ENCODE measurements at places on chromosomes 5 and 9.

GRCh38 chr9:97480749-97481148, 20.7 kb upstream of the TMOD1 start:
- DNase-seq, result no peak

GRCh38 chr5:42301349-42301748, 121.9 kb upstream of the GHR start:
- DNase-seq, result no peak

DNA sequence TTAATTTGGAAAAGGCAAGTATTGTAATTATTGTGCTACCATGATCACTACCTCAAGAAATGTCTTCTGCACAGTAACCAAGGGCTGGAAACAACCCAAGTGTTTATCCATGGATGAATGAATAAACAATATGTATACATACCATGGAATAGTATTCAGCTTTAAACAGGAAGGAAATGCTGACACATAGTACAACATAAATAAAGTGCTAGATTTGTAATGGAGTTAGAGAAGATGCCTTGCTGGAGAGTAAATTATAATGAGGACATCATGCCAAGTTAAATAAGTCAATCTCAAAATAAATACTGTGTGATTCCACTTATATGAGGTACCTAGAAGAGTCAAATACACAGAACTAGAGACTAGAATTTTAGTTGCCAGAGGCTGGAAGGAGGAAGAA, 160.0 kb downstream of the CCDC192 start:
- DNase-seq, result no peak

DNA sequence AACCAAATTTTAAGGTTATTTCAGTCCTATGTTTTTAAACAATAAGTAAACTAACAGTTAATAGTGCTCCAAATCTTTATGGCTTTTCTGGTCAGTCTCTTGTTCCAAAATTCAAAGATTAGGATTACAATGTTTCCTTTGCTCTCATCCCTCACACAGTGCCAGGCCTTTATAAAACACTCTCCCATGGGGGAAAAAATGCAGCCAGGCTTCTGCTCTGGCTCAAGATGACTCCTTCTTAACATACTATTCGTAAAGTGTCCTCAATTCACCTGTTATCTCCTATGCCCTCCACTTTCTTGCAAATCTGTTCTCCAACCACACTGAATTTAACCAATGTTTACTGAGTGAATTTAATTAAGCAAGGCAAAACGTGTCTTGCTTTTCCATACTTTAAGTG, 1.4 kb downstream of the CEP120 start:
- peak; percentile 5 for DNase-seq

- no peak for DNase-seq
These were observed 386.9 kb upstream of the SMC2 start for GRCh38 chr9:103707181-103707580.

- peak; percentile 39 for DNase-seq
These were observed 29.0 kb downstream of the SARDH start for GRCh38 chr9:133709015-133709611.

- DNase-seq, result no peak
These were observed 525.6 kb downstream of the CETN3 start for GRCh38 chr5:89883967-89884366.

DNA sequence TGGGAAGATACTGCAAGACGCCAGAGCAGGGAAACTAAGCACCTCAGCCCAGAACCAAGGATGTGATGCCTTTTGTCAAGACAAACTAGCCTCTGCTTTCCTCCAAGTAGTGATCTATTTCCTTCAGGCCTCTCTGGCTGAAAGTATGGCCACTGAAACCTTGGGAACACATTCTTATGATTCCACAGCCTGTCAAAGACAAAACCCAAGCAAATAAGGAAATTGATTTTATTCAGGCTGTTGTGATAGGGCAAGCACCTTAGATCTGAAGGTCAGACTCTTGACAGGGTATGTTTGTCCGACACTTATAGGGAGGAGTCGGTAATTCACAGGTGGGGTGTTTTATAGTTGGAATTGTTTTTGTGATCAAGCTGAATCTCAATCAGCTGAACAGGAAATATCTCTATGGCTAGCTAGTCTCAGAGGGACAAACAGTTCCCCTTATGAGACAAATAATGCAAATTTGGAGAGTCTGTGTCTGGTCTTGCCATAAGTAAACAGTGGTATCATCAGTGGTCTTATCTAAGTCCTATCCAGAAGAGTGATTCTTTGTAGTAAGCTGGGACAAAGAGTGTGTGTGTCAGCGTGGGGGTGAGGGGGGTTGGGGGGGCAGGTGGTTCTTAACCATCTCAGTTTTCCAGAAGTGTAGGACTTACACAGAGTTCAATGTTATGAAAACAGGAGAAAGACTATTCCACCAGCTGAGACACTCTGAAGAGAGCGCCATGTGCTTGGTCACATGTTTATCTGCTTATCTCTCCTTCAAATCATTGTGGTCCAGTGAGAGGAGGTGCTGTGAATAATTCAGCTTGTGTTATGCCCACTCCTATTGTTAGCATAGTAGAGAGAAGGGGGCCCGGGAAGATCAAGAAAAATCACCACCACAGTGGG, 6.7 kb upstream of the ZCCHC10 start:
- no peak for DNase-seq

DNA sequence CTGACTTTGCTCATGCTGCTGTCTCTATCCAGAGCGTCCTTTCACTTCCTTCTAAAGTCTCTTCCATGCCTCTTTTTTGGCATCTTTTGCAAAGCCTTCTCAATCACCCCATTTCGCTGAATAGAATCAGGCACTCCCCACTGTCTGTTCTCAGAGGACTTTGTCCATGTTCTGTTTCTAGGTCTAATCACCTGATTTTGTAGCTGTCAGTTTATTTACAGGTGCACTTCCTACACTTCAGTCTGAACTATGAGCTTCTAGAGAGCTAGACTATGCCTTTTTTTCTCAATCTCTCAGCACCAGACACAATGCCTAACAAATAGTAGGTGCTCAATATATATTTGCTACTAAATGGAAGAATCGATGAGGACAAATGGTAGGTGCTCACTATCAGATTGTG, 29.9 kb downstream of the TLR4 start:
- no peak for DNase-seq

DNA sequence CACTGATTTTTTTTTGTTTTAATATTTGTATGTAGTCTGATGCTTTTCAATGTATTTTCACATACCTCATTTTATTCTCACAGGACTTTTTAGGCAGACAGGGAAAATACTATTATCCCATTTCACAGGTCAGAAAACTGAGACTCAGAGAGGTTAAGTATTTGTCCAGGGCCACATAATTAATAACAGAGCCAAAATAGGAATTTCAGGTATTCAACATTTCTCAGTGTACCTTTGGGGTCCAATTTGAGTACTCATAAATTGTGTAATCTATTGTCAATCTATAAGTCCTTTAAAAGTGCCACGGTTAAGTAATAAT, 120.7 kb upstream of the GRHPR start:
- DNase-seq, result no peak

DNA sequence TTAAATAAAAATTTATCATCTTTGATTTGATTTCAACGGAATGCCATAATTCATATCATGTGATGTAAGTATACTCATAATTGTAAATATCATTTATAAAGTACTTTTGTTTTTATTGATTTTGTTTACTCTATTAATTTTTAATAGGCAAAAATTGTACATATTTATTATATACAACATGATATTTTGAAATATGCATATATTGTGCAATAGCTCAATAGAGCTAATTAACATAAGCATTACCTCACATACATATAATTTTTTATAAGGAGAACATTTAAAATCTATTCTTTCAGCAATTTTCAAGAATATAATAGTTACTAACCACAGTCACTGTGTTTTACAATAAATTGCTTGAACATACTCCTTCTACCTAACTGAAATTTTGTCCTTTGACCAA, 25.0 kb upstream of the CCNH start:
- DNase-seq, result no peak

DNA sequence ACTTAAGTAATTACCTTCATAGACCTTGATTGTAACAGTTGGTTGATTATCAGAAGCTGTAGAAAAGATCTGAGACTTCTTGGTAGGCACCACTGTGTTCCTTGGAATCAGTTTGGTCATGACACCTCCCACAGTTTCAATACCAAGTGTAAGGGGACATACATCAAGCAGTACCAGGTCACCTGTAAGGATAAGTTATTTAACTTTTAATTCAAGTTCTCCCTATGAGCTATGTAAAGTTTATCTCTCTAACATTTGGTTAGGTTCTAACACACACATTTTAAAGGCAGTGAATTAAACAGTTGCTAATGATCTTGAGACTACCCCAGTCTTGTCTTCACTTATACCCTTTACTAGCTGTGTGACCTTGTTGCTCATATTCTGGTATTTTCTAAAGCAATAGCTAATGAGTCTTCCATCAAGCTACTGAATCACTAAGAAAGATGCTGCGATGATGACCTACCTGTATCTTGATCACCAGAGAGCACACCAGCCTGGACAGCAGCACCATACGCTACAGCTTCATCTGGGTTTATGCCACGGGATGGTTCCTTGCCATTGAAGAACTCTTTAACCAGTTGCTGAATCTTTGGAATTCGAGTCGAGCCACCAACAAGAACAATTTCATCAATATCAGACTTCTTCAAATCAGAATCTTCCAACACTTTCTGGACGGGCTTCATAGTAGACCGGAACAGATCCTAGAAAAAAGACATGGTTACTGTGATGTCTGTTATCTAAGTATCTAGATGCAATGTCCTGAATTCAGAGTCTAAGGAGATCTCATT, 2.8 kb downstream of the HSPA5 start:
- no peak for DNase-seq

DNA sequence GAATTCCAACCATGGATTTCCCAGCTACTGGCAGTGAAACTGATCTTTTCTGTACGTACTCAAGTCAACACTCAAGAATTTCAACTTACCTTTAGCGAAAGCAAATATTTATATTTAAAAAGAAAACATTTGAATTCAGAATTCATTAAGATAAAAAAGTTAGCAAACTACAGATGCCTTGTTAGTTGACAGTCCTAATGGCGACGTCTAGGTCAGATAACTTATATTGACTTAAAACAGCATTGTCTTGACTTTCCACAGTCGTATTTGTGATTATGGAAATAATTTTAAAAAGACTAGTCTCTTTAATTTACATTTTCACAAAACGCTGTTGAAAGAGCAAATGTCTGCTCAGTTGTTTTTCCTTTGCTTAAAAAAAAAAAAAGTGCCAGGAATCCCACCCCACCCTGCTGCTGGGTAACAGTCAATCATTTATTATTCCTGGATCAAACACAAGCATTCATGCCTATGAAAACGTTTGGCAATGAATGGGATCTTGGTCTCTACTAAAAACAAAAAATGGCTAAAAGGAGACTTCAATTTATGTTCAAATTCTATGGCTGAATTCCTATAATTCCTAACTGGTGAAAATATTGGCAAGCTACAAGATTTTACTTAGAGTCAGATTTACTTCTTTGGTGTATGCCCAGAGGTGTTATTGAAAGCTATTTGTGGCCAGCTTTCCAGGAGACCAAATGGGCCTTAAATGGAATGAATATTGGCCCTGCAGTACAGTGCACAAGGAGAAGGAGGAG, 22.0 kb downstream of the OR2S2 start:
- DNase-seq, result no peak

- DNase-seq, result no peak
These were observed 256.4 kb upstream of the TARS1 start for GRCh38 chr5:33184367-33184766.

DNA sequence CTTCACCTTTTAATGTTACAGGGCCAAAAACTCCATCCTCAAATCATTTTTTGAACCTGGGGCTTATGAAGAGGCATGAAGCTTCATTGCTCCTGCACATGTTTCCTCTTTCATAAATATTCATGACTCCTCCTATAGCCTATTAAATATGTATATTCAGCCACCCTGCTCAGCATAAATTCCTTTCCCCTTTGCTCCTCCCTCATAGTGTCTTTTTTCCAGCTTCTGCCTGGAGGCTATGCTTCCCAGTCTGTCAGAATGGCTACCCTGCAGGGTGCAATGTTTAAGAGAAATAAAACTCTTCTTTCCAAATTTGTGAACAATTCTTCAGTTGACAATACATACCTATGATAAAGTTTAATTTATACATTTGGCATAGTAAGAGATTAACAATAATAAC, 1082.9 kb upstream of the CDH18 start:
- peak; percentile 7 for DNase-seq

GRCh38 chr5:10981932-10982331, 220.9 kb upstream of the DAP start:
- DNase-seq, result no peak

All from brain (organoid and tissue), 16 donors.